ENCODE measurements at places on chromosomes 3 and 15.

DNA sequence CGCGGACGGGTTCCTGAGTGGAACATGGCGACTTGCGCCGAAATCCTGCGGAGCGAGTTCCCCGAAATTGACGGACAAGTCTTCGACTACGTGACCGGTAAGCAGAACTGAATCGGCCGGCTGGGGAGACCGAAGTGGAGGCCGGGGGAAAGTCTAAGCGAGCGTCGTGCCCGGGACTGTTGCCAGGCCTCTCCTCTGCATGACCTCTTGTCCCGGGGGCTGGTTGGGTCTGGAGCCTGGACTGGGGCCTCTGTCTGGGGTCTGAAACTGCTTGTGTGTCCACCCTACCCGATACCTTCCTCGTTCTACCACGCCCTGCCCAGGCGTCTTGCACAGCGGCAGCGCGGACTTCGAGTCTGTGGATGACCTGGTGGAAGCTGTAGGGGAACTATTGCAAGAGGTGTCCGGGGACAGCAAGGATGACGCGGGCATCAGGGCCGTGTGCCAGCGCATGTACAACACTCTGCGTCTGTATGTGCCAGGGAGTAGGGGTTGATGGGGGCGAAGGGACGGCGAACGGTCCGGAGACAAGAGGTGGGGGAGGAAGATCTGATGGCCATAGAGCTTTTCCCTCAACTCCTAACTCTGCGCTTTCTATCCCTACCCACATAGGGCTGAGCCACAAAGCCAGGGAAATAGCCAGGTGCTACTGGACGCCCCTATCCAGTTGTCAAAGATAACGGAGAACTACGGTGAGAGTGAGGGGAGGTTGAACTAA lies at the start of gene ABCF3:
Gene ABCF3, plus strand, starts transcription at position 16 of the 718 bp plus-strand sequence. Its CDS starts 9 bp downstream, at position 25.
- DNase-seq, result peak; percentile 32

DNA sequence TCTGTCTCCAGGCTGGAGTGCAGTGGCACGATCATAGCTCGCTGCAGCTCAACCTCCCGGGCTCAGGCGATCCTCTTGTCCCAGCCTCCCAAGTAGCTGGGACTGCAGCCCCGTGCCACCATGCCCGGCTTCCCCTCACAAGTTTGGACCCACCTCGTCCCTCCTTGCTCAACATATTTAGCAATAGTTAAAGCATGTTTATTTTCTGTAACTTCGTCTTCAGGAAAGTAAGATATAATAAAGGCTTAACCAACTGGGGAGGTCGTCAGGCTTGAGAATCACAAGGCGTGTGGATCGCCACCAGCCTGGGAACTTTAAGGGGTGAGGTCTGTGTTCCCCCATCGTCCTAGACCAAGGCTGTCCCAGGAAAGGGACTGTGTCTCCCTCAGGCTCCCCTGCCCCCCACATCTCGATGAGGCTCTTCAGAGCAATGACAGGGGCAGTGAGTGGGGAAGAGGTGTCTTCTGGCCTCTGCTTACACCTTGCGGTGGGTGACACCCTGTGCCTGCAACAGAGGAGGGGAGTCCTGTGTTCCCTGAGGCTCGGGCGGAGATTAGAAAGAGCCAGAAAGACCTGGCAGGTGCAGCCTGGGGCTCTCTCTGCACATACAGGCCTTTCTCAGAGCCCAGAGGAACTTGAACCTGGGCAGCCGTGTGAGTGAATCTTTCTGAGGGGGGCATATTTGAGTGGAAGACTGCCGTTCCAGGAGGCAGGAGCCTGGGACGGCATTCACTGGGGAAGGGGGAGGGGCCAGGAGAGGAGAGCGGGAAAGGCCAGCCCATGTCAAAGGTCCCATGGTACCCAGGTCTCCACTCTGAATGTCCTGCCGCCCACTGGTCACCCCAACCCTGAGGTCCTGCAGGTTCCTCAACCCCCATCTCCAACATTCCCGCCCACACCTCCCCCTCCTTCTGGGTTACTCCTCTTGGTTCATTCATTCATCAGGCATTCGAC lies 152.3 kb downstream of the SMAD6 start:
- DNase-seq, result no peak

GRCh38 chr3:18423401-18424212 lies 1.5 kb downstream of the SATB1 start:
- peak; percentile 77 for DNase-seq

DNA sequence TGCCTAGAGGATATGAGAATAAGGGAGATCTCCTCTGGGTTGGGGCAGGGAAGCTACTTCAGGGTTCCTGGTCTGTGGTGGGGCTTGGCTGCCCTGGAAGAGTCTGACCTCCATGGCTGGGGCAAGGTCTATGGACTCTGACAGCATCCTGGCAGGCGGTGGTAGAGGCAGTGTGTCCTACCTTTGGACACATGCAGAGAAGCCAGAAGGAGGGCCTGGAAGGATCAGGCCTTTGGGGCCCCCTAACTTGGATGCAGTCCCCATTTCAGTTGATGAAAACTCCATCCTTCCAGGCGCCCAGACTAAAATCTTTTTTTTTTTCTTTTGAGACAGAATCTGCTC lies 10.4 kb downstream of the SPTBN5 start:
- no peak for DNase-seq

- DNase-seq, result no peak
These were observed 516.7 kb upstream of the CFAP20DC start for GRCh38 chr3:59566481-59566975.

All from inflammatory macrophage treated with lipopolysaccharide for 1 hour (primary cell).